ENCODE measurements at places on chromosomes 12 and 14.

DNA sequence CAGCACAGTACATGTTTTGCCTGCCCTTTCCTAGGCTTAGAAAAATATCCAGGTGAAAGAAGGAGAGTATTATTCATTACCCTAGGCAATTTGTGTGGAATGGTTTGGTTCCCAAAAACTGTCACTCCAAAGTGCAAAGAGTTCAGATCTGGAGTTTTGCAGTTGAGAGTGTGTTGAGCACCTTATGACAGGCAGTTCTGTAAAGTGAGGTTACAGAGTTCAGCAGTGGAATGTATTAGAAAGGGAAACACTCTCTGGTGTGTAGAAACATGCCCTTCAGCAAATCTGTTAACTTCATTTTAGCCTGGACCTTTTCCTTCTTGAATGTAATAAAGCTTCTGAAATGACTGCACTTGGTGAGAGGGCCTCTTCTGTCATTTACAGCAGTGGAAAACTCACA, 154.0 kb upstream of the SSTR1 start:
- no peak for DNase-seq

DNA sequence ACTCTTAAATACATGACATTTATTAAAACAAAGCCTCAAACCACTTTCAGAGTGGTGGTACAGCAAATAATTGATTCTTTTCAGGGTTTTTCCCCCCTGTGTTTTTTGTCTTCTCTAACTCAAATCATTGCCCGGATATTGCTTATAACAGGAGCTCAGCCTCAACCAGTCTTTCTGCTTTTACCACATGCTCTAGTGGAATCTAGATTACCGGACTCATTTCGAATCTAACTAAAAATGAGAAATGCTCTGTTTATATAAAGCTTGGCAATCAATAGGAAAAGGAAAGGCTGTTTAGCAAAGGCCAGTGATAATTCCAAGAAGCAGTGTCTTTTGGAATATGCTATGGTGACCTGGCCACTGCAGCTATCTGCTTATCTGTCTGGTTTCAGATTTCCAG, 161.5 kb downstream of the ETV6 start:
- no peak for DNase-seq

GRCh38 chr12:107474099-107474498, 211.5 kb upstream of the PWP1 start:
- DNase-seq = no peak

DNA sequence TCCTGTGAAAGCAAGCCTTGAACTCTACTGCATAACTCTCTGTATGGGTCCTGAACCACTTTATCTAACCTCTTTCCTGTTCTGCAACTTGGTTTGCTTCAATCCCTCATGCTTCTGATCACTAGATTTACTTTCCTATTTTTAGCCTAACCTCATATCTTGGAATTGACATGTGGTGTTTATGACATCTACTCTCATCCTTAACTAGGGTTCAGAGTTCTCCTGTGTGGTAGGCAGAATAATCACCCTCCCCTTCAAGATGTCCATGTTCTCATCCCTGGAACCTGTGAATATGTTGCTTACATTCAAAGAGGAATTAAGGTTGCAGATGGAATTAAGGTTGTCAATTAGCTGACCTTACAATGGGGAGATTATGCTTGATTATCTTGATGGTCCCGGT, 67.4 kb upstream of the STXBP6 start:
- no peak for DNase-seq

- DNase-seq = peak; percentile 69
These were observed 2.1 kb downstream of the LUM start for GRCh38 chr12:91109148-91109564.

DNA sequence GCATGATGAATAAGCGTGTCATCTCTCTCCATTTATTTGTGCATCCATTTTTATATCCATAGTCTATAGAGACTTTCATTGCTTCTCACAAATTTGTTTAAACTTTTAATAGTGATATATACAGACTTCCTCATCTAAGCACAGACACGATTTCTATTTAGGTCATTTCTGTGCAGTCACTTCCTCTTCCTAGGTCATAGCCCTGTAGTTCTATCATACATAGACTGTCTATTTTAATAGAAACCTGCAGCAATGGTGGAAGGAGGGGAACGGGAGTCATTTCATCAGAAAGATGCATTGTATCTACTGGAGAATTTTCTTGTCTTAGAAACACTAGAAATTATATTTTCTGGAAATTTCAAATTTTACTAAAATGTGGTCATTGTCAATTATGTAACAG, 133.4 kb upstream of the FGD4 start:
- DNase-seq = no peak

- peak; percentile 49 for DNase-seq
These were observed 777 bp downstream of the ZFP36L1 start for GRCh38 chr14:68791902-68792677.

- DNase-seq = no peak
These were observed 144.0 kb upstream of the TMPO start for GRCh38 chr12:98371419-98371818.

All from NCI-H1417 (cell line).